ENCODE measurements at places on chromosomes 5 and 9. TPM values are rescaled to one million over a fixed set of nuclear protein-coding genes. Genes with fewer than 3 reads are reported as not detected.

GRCh38 chr5:173202266-173202875 lies 32.6 kb downstream of the NKX2-5 start:
- no peak for DNase-seq
- no peaks in the 10 kb centered on the region for H3K36me3 ChIP-seq
- H3K4me1 ChIP-seq, result no peaks in the 10 kb centered on the region
- H3K27me3 ChIP-seq, result peaks cover 27% of the 10 kb centered on the region
- no peak overlapping the region for H3K27ac ChIP-seq

The ACTBL2 gene
- polyA plus RNA-seq, result 0.01 TPM

The NFIB gene
- polyA plus RNA-seq, result 16.6 TPM

- no peak overlapping the region for H3K4me3 ChIP-seq
- H3K27me3 ChIP-seq, result no peaks in the 10 kb centered on the region
- DNase-seq, result no peak
Observed at GRCh38 chr5:154830596-154830995, 19.8 kb downstream of the FAXDC2 start.

The IGIP gene
- polyA plus RNA-seq, result 9.4 TPM

DNA sequence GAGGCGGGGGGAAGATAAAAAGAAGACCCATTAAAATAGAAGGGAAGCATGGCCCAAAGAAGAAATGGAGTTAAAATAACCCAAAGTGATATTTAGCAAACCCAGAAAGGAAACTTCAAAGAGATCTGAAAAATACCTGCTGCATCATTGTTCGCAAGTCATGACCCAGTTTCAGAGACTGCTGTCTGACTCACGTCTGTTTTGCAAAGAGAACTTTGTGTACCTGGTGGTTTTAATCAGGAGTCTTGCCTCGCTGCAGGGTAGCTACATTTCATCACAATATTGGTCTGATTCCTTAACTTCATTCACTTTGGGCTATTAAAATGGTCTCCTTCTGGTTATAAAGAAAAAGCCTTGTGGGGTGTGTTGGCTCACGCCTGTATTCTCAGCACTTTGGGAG lies 461.1 kb upstream of the DAP start:
- no peak overlapping the region for H3K4me3 ChIP-seq
- H3K27me3 ChIP-seq, result no peaks in the 10 kb centered on the region
- H3K4me1 ChIP-seq, result no peaks in the 10 kb centered on the region
- no peak overlapping the region for H3K27ac ChIP-seq
- no peaks in the 10 kb centered on the region for H3K36me3 ChIP-seq
- no peak for DNase-seq

- H3K4me1 ChIP-seq, result peaks cover 15% of the 10 kb centered on the region
- DNase-seq, result no peak
- H3K27ac ChIP-seq, result no peak overlapping the region
Observed at GRCh38 chr9:90830977-90831376, 29.4 kb downstream of the SYK start.

GRCh38 chr5:79962575-79963222 lies 28.4 kb downstream of the MTX3 start:
- no peaks in the 10 kb centered on the region for H3K36me3 ChIP-seq
- H3K27ac ChIP-seq, result no peak overlapping the region
- DNase-seq, result no peak

DNA sequence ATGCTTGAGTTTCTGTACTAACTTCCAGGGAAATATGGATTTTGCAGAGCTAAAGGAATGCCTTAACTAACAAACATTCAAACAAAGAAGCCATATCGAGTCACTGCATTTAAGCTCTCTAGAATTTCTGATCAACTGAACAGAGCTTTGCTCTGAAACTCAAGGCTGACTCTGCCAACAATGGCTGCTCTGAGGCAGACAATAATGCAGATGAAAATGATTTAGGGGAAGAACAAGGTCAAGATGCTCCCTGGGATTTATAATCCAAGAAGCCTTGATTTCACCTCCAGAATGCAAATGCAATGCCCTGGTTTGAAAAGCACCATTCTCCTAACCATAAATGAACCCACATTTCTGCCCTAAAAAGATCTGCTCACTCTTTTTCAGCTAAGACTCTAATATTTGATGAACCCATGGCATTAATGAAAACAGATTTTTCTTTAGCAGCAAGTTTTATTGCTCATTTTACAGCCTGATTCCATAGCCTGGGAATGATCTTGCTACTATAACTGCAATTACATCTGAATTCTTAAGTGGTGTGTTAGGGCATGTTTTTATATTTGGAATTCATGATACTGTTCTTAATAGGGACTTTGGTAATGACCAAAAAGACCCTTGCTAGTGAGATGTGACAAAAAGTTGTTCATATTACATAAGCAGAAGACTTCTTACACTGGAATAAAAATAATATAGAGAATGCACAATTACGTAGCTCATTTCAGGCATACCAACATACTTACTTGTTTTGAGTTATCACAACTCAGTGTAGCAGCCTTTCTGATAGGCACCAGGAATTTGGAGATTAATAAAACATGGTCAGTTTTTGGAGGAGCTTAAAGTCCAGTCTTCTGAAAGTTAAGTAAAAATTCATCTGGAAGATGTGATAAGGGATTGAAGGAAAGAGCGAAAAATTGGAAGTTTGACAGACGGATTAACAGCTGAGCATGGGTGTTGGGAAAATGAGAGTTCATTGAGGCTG lies 169.4 kb downstream of the TRPM3 start:
- H3K36me3 ChIP-seq, result no peaks in the 10 kb centered on the region
- H3K4me3 ChIP-seq, result no peak overlapping the region
- no peak overlapping the region for H3K27ac ChIP-seq
- DNase-seq, result no peak
- H3K27me3 ChIP-seq, result no peaks in the 10 kb centered on the region

DNA sequence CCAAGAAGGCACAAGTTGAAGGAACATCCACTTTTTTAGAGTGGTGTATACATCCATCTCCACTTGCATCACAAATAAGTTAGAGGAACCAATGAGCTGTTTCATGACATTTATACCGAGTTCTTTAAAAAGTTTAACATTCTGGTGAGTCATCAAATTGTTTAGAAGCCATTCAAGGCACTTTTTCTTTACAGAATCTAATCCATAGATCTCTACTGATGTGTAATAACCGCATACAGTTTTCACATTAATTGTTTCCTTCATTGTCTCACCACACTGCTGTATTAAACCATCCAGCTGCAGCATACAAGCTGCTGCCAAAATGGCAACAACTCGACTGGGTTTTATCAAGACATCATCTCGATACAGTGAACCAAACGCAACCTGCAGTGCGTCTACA lies 744 bp downstream of the GMCL2 start:
- no peak for DNase-seq
- H3K36me3 ChIP-seq, result no peaks in the 10 kb centered on the region
- no peak overlapping the region for H3K4me3 ChIP-seq
- H3K27me3 ChIP-seq, result no peaks in the 10 kb centered on the region
- H3K27ac ChIP-seq, result no peak overlapping the region
- H3K4me1 ChIP-seq, result no peaks in the 10 kb centered on the region

The EIF4E1B gene
- not detected for polyA plus RNA-seq

The SOHLH1 gene
- polyA plus RNA-seq, result not detected

DNA sequence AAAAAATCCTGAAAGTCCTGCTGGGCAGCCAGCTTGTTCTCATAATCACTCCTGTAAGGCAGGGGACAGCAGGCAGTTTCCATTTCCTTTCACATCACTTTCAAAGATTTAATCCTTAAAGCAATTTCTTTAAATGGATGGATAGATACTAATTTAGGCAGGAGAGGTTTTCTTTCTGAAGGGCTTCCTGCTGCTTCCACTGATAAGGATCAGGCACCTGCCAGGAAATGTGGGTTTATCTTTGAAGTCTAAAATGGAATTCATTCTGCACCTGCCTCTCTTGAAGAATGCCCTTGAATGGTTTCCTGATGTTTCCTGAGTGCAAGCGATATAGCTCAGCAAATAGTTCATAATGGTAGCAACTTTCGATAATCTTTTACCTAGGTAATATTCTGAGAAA lies 64.5 kb downstream of the STARD4 start:
- H3K36me3 ChIP-seq, result no peaks in the 10 kb centered on the region
- H3K27me3 ChIP-seq, result no peaks in the 10 kb centered on the region
- no peak overlapping the region for H3K27ac ChIP-seq

- H3K4me1 ChIP-seq, result no peaks in the 10 kb centered on the region
- no peak overlapping the region for H3K4me3 ChIP-seq
- no peak for DNase-seq
- no peak overlapping the region for H3K27ac ChIP-seq
- H3K36me3 ChIP-seq, result no peaks in the 10 kb centered on the region
Observed at GRCh38 chr5:113264046-113264445, 170.7 kb downstream of the TSSK1B start.

- no peak overlapping the region for H3K4me3 ChIP-seq
- no peak for DNase-seq
- no peaks in the 10 kb centered on the region for H3K36me3 ChIP-seq
- peaks cover 33% of the 10 kb centered on the region for H3K27me3 ChIP-seq
Observed at GRCh38 chr9:126510564-126510963, 103.2 kb upstream of the LMX1B start.

The PCDHGA5 gene
- polyA plus RNA-seq, result 1.5 TPM

GRCh38 chr9:116550696-116551436 lies 136.2 kb upstream of the TRIM32 start:
- no peaks in the 10 kb centered on the region for H3K36me3 ChIP-seq
- H3K4me3 ChIP-seq, result no peak overlapping the region
- peaks cover 48% of the 10 kb centered on the region for H3K4me1 ChIP-seq
- H3K27me3 ChIP-seq, result no peaks in the 10 kb centered on the region
- peak; percentile 35 for DNase-seq

The STK32A gene
- polyA plus RNA-seq, result 3.3 TPM

DNA sequence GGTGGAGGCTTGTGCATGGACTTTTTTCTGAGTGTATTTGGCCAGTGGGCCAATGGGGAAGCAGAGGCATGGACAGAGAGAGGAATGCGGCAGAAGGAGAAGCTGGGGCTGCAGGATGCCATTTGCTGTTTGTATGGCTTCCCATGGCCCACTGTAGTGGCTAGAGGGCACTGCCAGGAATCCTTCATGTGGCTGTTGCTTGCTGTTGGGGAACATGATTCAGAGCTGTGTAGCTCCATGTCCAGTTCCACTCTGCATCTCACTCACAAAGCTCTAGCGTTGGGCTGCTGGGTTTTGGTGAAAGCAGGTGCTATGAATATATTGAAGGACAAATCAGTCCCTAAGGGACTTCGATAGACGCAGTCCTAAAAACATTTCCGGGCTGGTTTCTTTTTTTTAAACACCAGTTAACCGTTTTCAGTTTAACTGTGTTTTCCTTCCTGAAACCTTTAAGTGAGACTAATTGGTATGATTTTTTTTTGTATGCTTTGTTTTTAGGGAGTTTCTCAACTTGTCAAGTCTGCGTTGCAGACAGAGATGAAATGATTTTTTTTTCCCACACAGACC lies 51.3 kb downstream of the SLC22A5 start:
- H3K27me3 ChIP-seq, result no peaks in the 10 kb centered on the region
- no peak overlapping the region for H3K4me3 ChIP-seq
- H3K36me3 ChIP-seq, result peaks cover 8% of the 10 kb centered on the region
- H3K4me1 ChIP-seq, result peaks cover 52% of the 10 kb centered on the region

Data from large intestine (tissue), 12 donors.